Esophagus muscularis mucosa (tissue), 4 donors: ENCODE measurements at places on chromosomes 1 and 21. TPM values are rescaled to one million over a fixed set of nuclear protein-coding genes. Genes with fewer than 3 reads are reported as not detected.
A peak's percentile ranks its signal among the peaks of the same experiment; 100 is the strongest.

DNA sequence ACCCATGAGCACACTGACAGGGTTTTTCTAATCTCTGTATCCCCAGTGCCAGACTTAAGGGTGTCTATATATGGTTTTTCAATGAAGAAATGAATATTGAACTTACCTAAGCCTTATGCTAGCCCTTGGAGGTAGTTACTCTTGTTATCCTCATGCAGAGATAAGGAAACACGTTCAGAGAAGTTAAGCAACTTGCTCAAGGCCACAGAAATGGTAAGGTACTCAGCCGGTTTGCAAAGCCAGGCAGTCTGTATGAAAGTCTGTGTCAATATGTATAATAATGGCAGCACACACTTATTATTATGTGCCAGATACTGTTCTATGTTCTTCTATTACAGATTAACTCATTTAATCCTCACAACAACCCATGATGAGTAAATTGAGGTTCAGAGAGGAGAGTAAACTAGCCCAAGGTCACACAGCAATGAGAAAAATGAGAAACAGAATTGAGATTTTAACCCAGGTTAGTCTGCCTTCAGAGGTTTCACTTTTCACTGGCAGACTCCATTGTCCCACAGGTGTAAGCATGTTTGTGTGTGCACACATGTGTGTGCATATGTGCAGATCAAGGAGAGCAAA lies 54.6 kb upstream of the CSF3R start:
- no peak for DNase-seq
- H3K27me3 ChIP-seq, result no peaks in the 10 kb centered on the region
- no peaks in the 10 kb centered on the region for H3K4me1 ChIP-seq
- H3K4me3 ChIP-seq, result no peak overlapping the region
- H3K36me3 ChIP-seq, result no peaks in the 10 kb centered on the region

DNA sequence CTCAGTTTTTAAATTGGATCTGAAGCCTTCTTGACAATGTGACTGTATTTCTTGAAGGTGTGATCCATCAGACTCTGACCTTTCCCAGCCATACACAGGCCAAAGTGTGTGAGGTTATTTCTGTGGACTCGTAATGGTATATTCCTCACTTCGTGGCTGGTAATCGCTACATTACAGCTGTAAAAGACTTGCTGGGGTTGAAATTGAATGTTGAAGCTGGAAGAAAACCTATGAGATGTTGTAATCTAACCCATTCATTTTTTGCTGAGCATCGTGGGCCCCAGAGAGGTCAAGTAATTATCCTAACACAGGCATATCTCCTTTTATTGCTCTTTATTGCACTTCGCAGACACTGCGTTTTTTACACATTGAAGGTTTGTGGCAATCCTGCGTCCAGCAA lies 405.6 kb upstream of the ZP4 start:
- no peak overlapping the region for H3K4me3 ChIP-seq
- DNase-seq, result no peak
- no peaks in the 10 kb centered on the region for H3K36me3 ChIP-seq
- no peak overlapping the region for H3K27ac ChIP-seq
- no peaks in the 10 kb centered on the region for H3K4me1 ChIP-seq

- no peaks in the 10 kb centered on the region for H3K36me3 ChIP-seq
- no peaks in the 10 kb centered on the region for H3K4me1 ChIP-seq
- H3K27ac ChIP-seq, result no peak overlapping the region
- no peaks in the 10 kb centered on the region for H3K27me3 ChIP-seq
- DNase-seq, result no peak
These were observed 30.6 kb downstream of the ZC3H11B start for GRCh38 chr1:219582296-219582695.

DNA sequence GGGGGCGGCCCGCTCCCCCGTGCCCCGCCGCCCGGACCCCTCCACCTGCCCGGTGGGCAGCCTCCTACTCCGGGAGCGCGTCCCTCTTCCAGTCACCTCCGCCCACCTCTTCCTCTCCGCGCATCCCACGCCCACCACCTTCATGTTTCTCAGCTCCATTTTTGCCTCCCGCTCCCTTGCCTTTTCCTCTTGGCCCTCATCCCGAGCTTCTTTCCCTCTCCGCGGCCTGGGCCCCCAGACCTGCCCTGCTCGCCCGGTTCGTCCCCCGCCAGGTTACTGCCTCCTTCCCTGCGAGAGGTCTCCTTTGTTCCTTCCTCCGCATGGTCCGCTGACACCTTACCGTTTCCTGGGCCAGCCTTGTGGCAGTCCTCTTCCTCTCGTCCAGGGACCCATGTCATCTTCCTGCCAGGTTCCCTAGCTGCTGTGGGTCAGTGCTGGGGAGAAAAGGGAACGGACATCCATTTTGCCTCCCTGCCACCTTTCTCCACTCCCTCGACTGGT lies 563 bp downstream of the QSOX1 start:
- DNase-seq, result no peak
- H3K36me3 ChIP-seq, result no peaks in the 10 kb centered on the region
- H3K4me3 ChIP-seq, result peak overlapping the region; percentile 81
- H3K27ac ChIP-seq, result peak overlapping the region; percentile 94
- peaks cover 36% of the 10 kb centered on the region for H3K4me1 ChIP-seq

GRCh38 chr21:35850542-35851103 lies 209.7 kb downstream of the SETD4 start:
- H3K36me3 ChIP-seq, result no peaks in the 10 kb centered on the region
- DNase-seq, result no peak
- peaks cover 7% of the 10 kb centered on the region for H3K4me1 ChIP-seq
- no peaks in the 10 kb centered on the region for H3K27me3 ChIP-seq
- no peak overlapping the region for H3K4me3 ChIP-seq
- peak overlapping the region; percentile 13 for H3K27ac ChIP-seq

- H3K27me3 ChIP-seq, result peaks cover 1% of the 10 kb centered on the region
- H3K27ac ChIP-seq, result no peak overlapping the region
- peaks cover 35% of the 10 kb centered on the region for H3K4me1 ChIP-seq
These were observed 3.1 kb downstream of the PRXL2B start for GRCh38 chr1:2589431-2590232.

GRCh38 chr1:79323239-79324025 lies 316.9 kb upstream of the ADGRL4 start:
- no peaks in the 10 kb centered on the region for H3K4me1 ChIP-seq
- no peak overlapping the region for H3K27ac ChIP-seq
- H3K4me3 ChIP-seq, result no peak overlapping the region
- H3K36me3 ChIP-seq, result no peaks in the 10 kb centered on the region
- H3K27me3 ChIP-seq, result no peaks in the 10 kb centered on the region

DNA sequence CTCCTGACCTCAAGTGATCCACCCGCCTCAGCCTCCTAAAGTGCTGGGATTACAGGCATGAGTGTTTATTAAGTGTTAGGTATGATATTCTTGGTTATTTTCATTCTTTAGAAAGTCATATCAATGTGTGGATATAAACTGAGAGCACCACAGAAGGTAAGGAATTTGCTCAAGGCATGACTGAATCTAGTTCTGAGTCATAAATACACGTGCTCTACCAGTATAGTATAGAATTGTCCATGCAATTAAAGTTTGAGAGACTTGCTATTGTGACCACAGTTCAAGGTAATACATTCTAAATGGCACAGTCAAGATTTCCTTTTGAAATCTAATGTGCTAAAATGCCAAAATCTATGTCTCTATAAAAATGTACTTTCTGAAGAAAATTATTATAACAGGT lies 401.1 kb upstream of the CHRM3 start:
- H3K4me1 ChIP-seq, result no peaks in the 10 kb centered on the region
- no peaks in the 10 kb centered on the region for H3K36me3 ChIP-seq
- no peaks in the 10 kb centered on the region for H3K27me3 ChIP-seq
- no peak overlapping the region for H3K4me3 ChIP-seq
- H3K27ac ChIP-seq, result no peak overlapping the region
- no peak for DNase-seq

DNA sequence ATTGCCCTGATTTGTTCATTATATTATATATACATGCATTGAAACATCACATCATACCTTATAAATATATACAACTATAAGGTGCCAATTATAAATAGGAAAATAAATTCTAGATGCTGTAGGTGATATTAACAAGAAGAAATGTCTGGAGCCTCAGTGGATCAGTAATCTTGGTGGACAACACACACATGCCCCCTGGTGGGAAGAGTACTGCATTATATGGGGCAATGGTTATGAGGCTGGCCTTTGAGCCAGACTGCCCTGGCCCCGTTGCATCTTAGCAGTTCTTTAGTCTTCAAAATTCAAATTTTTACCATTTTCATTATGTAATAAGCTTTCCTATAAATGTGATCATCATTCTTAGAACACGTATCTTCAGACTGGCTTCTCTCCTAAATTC lies 335.0 kb upstream of the GREM2 start:
- no peaks in the 10 kb centered on the region for H3K27me3 ChIP-seq
- no peaks in the 10 kb centered on the region for H3K4me1 ChIP-seq
- H3K27ac ChIP-seq, result no peak overlapping the region
- no peaks in the 10 kb centered on the region for H3K36me3 ChIP-seq

The FAM3B gene
- total RNA-seq, result not detected

- peak; percentile 87 for DNase-seq
- peaks cover 13% of the 10 kb centered on the region for H3K4me1 ChIP-seq
- no peaks in the 10 kb centered on the region for H3K27me3 ChIP-seq
- peak overlapping the region; percentile 61 for H3K4me3 ChIP-seq
- no peaks in the 10 kb centered on the region for H3K36me3 ChIP-seq
These were observed 165.0 kb downstream of the TRIM33 start for GRCh38 chr1:114345930-114346479.

DNA sequence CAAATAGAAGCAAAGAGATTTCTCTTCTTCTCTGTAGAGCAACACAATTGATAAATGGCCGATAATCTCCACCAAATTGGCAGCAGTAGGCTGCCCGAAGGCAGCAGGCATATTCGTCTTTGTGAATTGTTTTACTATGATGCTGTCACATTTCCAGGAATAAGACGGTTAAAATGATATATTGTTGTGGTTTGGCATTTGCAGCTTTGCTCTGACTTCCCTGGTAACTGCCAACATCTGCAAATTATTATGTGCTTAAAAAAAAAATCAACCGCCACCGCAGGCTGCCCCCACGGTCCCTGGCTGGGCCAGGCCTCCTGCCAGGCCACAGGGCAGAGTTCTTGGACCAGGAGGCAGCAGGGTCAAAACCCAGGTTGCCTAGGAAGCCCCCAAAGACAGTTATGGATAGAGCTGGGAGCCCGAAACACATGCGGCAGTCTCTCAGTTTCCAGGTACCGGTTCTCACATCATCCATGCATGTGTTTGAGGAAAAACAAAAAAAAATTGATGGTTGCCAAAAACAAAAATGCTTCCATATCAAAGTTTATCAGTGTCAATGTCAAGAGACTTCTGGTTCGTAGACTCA lies 179.3 kb downstream of the ETS2 start:
- no peaks in the 10 kb centered on the region for H3K36me3 ChIP-seq
- H3K27ac ChIP-seq, result peak overlapping the region; percentile 68
- DNase-seq, result no peak
- no peaks in the 10 kb centered on the region for H3K27me3 ChIP-seq
- peaks cover 49% of the 10 kb centered on the region for H3K4me1 ChIP-seq

DNA sequence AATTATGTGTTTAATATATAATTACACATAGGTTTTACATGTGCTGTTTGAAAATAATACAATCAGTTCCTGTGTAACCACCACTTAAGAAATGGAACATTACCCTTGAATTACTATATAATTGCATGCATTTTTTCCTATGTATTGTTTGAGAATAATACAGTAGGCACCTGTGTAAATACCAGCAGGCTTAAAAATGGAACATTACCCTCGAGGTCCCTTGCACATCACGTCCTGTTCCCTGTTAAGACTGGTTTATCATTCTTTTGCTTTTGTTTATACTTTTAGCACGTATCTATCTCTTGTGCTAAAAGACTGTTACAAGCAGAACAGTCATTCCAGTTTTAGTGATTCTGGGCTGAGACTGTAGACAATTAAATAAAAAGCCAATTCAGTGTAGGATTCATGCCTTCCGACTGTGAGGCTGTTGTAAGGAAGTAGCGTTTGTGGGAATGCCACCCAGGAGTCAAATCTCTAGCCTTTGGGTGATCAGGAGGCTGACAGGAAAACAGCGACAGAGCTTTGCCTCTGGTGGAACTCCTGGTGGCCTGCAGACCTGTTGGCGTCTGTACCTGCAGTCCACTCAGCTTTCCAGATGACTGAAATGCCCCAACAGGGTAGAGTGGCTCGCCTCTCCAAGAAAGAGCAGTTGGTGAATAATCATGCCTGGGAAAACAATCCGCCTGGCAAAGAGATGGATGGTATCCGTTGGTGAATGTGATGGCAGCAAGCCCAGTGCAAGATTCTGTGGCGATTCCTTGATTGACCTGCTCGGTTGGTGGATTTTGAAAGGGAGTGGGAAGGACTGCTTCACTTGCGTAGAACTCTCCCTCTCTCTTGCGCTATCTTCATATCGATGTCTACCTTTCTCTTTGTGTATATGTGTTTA lies 58.0 kb downstream of the DISC1 start:
- H3K27ac ChIP-seq, result no peak overlapping the region
- no peaks in the 10 kb centered on the region for H3K36me3 ChIP-seq
- H3K4me3 ChIP-seq, result no peak overlapping the region
- no peaks in the 10 kb centered on the region for H3K27me3 ChIP-seq
- no peaks in the 10 kb centered on the region for H3K4me1 ChIP-seq

DNA sequence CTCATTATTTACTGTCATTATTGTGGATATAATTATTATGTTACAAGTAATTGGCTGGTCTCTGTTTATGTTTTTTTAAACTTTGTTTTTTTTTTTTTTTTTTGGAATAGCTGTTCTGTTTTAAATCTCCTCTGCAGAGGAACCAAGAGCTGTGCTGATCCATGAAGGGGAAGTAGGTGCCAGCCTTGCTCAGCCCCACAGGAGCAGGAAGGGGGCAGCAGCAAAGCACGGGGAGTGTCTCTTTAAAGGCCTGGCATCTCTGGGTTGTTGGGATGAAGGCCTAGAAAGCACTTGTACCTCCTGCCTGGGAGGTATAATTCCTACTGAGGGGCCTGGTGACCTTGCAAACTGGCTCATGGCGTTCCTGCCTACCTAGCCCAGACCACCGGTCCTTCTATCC lies 2.5 kb upstream of the GRHL3 start:
- H3K4me1 ChIP-seq, result peaks cover 22% of the 10 kb centered on the region
- H3K4me3 ChIP-seq, result no peak overlapping the region
- H3K36me3 ChIP-seq, result no peaks in the 10 kb centered on the region
- no peak for DNase-seq
- peaks cover 12% of the 10 kb centered on the region for H3K27me3 ChIP-seq
- no peak overlapping the region for H3K27ac ChIP-seq

- no peak overlapping the region for H3K27ac ChIP-seq
- no peaks in the 10 kb centered on the region for H3K36me3 ChIP-seq
- DNase-seq, result no peak
These were observed 150.9 kb downstream of the PRDM16 start for GRCh38 chr1:3219791-3220467.

The SMIM34 gene
- not detected for total RNA-seq

DNA sequence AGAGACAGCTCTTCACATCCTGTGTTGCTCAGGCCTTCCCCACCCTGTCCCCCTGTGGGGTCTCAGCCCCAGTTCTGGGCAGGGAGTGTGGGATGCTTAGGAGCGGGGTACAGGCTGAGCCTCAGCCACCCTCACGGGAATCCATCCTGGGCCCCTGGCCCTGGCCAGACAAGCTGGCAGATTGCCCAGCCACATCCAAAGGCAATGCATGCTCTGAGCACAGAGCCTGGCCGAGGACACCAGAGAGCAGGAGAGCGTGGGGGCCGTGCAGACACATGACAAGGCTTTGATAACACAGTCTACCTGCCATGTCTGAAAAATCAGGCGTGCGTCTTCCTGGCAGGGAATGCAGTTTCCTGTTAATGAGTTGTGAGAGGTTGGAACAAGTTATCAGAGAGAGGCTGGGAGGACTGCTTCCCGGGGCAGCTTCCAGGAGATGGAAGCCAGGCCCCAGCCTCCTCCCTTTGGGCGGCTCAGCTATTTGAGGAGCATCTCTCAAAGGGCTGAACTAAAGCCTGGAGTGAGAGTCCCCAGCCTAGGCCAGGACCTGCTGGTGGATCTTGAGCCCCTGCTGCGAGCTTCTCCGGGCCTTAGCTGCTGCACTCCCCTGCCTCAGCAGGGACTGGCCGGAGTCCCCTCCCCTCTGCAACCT lies 72.2 kb upstream of the SELENON start:
- H3K36me3 ChIP-seq, result no peaks in the 10 kb centered on the region
- peak overlapping the region; percentile 62 for H3K27ac ChIP-seq
- H3K4me3 ChIP-seq, result no peak overlapping the region
- peak; percentile 92 for DNase-seq

The ARTN gene
- total RNA-seq, result 0.42 TPM
